Left renal pelvis (tissue), 4 donors: ENCODE measurements at places on chromosomes 5 and 9. TPM values are rescaled to one million over a fixed set of nuclear protein-coding genes. Genes with fewer than 3 reads are reported as not detected.

IFNB1 gene
- not detected for polyA plus RNA-seq

SOX30 gene
- polyA plus RNA-seq = 0.76 TPM

MARCHF11 gene
- 4.2 TPM for polyA plus RNA-seq

IL9 gene
- not detected for polyA plus RNA-seq

SCGB3A2 gene
- polyA plus RNA-seq = 7.1 TPM

GFI1B gene
- 1.3 TPM for polyA plus RNA-seq

AGPAT2 gene
- polyA plus RNA-seq = 38.8 TPM

ANXA1 gene
- 23.1 TPM for polyA plus RNA-seq

CDH18 gene
- 0.43 TPM for polyA plus RNA-seq

IGFBPL1 gene
- 0.90 TPM for polyA plus RNA-seq

KIF4B gene
- polyA plus RNA-seq = 0.18 TPM

CDC25C gene
- polyA plus RNA-seq = 6.5 TPM
